ENCODE measurements at places on chromosomes 5 and 9.

DNA sequence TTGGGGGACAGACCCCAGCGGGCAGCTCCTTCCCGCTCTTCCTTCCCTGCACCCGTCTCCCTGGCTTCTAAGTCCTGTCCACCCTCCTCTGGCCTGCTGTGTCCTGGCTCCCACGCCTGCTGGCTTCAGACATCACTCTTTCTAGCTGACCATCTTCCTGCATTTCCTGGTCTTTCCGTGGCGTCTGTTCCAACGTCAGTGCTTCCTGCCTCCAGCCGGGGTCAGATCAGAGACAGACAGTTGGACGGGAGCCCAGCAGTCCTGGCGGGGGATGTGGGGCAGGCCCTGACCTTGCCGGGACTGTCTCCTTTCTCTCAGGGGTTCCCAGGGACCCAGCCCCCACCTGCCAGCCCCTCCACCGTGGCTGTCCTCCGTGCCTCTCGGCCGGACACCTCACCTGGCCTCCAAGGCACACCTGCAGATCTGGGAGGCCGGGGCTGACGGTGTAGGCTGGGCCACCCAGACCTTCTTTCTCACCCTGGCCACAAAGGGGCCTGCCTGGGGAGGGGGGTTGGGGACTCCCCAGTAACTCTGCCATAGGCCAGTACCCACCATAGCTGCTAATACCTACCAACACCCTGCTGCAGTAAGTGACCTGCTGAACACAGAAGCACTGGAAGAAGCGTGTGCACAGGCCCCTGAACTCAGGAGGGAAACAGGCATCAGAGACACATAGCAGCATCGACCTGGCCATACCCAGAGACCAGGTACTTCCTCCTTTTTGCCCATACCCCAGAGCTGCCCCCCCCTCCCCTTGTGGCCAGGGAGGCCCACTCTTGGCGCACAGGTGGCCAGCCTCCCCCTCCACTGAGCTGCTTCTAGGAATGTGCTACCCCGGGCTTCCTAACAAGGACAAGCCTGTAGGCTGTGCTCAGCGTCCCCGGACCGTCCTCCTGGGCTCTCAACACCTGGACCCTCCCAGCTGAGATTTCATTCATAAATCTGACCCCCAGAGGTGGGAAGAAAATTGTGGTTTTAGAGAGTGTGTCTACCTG lies 5.1 kb downstream of the NRARP start:
- no peak for DNase-seq

DNA sequence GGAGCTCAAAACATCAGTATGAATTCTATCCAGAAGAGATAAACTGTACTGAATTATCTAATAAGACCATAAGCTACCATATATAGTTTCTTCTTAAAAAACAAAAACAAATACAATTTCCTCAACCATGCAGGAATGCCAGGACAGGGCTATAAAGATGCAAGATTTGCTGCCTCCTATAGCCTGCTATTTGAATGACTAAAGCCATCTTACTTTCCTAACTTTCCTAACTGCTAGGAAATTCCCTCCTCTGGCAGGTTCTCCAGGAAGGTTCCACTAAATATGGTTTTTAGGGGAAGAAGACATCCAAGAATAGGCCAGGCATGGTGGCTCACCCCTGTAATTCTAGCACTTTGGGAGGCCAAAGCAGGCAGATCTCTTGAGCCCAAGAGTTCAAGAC lies 15.1 kb downstream of the KIF27 start:
- no peak for DNase-seq

DNA sequence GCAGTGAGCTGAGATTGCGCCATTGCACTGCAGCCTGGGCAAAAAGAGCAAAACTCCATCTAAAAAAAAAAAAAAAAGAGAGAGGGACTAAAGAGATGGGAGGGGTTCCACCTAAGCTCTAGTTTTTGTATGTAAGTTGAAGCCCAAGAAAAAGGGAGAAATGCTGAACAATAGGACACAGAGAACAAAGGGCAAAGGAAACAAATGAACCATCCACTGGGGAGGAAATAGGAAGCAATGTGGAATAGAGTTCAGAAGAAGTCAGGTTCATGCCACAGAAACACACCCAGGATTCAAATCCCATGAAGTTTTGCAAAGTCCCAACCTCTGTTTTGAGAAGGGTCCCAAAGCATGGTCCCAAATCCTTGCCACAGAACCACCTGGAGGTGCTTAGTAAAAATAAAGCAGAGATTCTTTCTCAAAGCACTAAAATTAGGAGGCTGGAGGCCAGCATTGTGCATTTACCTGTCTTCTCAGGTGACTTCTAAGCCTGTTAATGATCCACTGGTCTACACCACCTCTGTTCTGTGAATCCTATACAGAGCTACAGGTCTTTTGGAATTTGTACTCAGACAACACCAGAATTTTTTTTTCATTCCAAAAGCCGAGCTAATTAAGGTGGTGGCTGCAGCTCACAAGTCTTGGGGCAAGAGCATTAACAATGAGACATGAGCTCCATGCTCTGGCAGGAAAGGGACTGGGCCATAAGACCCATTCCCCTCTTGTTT lies 177.6 kb downstream of the DOCK8 start:
- DNase-seq = no peak

DNA sequence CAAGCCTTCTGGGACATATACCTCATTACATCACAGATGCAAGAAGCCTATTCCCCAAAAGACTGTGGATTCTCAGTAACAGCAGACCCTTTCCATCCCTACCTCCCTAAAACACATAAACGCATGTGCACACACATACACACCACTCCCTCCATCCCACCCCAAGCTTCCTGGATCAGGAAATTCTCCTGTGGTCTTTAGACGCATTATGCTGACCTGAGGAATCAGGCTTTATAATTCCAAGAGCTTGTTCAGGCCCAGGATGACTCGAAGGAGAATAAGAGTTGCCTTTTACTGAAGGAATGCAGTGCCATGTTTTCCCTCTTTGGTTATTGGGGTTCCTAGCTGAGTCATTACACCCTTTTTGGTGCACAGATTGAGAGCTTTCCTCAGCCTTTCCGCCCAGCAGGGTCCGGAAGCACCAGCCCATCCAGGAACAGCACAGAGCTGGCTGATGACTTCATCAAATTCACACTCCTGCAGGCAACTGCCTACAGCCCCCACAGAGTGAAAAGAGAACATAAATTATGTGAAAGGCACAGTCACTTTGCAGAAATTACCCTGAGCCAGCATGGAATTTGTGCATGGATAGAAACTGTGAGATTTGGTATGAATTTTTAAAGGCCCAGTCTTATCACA lies 385.0 kb upstream of the TRPC7 start:
- DNase-seq = no peak

DNA sequence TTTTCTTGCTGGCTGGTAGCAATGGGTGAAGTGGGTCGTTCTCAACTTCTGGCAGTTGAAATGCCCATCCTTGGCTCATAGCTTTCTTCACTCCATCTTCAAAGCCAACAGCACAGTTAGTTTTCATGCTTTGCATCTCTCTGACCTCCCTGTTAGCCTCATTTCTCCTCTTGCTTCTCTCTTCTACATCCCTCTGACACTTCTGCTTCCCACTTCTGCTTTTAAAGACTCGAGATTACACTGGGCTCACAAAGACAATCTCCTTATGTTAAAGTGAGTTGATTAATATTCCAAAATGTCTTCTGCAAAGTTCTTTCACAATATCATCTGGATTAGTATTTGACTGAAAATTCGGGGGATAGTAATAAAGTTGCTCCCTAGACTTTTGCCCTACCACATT lies 684.8 kb upstream of the CCNG1 start:
- DNase-seq = no peak

GRCh38 chr5:158875272-158875679 lies 224.4 kb downstream of the EBF1 start:
- no peak for DNase-seq

DNA sequence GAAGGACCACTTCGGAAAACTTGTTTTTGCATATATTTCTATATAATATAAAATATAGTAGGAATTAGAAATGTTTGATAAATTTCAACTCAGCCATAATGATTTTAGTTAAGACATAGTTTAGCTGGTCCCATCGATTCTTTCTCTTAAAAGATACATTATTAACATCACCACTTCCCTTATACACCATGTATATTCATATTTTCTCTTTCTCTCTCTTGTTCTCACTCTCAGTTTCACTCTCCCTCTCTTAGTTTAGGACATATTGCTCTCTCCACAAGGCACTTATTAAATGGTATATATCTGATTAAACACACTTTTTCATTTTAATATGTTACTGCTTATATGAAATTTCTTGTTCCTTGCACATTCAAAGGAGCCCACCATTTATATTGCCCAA lies 90.1 kb upstream of the RASEF start:
- no peak for DNase-seq

DNA sequence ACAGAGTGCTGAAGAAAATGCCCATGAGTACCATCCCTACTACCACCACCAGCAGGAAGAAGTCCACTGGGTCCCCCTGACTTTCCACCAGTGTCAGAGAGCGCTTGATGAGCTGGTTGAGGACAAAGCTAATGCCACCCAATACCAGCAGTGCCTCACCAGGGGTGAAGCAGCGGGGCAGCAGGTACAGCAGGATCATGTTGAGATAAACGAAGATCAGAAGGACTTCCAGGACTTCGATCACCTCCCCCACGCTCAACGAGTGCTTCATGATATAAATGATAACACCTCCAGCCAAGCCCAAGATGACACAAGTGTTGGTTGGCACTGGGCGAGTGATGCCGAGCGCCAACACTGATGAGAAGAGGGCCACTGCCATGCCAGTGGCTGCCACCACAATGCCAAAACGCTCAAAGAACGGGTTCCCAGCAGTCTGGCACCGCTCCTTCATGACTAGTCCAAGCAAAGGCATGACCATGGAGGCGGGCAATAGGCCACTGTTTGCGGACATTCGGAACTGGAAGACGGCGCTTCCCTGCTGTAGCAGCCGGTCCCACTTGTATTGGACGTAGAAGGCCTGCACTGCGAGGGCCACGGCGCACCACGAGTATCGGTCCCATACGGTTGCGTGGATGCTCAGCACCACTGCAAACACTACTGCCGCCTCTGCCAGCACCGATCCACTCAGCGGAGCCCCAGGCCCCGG lies 679 bp downstream of the DOLK start:
- DNase-seq = no peak

DNA sequence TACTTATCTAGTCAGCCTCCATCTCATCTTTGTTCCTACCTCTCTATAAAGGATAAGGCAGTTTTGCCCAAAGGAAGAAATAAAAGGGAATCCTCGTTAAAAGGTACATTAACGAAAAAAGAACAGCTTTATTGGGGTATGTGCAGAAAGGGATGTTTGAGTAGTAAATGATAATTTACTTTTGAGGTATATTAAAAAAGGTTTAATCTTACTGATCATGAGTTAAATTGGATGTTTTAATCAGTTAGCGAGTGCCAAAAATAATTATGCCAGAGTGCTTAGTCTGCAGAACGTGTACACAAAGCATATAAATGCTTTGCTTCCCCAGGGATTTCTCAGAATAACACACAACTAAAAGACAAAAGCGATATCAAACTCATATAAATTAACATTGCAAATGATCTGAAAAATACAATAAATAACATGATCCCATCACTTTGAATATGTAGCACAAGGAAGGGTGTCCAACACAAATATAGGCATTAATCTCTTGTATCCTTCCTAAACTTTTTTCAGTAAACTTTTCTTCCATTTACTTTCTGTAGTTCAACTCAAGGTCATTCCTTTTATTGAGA lies 865.0 kb downstream of the NR2F1-AS1 start:
- DNase-seq = no peak

DNA sequence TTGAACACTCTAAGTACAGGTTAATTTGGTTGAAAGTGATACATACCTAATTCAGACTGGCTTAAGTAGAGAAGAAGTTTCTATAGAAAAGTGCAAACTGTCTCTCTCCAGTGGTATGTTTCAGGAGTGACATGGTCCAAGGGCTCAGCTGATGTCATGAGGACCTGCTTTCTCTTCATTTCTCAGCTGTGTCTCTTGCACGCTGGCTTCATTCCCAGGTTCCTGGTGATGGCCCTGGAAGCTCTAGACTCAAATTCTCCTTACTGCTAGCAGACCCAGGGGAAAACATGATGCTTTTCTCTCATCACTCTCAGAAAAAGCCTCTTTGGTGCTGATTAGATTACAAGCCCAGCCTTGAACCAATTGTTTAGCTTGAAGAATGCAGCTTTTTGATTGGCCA lies 211.9 kb upstream of the CLINT1 start:
- DNase-seq = no peak

DNA sequence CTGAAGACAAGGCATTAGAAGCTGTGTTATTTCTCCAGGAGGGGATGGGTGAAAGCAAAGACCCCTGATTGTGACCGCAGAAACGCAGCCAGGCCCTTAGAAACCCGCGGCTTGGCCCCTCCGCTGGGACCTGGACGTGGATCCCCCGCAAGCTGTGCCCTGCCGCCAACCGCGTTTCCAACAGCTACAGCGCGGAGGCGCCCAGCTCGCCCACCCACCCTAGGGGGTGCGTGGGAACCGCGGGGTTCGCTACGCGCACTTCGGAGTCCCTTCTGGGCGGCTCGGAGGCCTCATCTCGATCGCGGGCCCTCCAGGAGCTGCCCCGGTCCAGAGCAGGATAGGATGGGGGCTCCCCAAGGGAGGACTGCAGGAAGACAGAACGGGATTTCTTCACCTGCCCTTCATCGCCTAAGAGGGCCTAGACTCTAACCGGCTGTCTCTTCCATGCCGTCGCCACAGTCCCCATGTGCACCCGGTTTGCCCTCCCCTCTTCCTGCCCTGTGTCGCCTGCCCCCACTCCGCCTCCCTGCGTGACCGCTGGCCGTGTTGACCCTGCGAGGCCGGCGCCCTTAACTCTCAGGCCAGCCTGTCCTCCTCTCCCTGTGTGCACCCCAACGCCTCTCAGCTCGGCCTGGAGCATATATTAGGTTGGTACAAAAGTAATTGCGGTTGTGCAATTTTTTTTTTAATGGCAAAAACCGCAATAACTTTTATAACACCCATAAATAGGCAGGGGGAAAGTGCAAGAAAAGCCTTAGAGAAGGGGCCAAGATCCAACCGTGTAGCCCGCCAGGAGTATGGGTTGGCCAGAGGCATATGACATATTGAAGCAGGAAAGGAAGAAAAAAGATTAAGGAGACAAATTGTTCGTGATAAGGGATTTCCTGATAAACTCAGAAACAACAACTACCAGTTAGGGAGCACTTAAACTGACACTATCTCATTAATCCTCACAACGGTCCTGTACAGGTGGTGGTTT lies 68.1 kb upstream of the FREM1 start:
- DNase-seq = no peak

DNA sequence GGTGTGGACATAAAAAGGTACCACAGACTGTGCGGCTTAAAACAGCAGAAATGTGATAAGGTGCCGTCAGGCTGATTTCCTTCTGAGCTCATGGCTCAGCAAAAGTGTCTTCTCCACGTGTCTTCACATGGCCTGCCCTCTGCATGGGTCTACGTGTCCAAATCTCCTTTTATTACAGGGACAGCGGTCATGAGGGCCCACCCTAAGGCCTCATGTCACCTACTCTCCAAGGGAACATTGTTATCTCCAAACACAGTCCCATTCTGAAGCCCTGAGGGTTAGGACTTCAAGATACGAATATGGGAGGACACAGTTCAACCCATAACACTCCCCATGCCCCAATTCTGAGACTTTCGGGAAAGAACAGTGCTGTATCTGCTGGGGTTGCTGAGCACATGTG lies 35.2 kb downstream of the COL23A1 start:
- DNase-seq = no peak

GRCh38 chr5:156655732-156656131 lies 194.4 kb upstream of the PPP1R2B start:
- no peak for DNase-seq

- no peak for DNase-seq
Measured at GRCh38 chr5:179122411-179123108, 62.4 kb downstream of the ZNF354C start.

GRCh38 chr9:129939431-129939830 lies 103.6 kb downstream of the FNBP1 start:
- no peak for DNase-seq

All from NCI-H1105 (cell line).